ENCODE measurements at places on chromosomes 12 and 14.

DNA sequence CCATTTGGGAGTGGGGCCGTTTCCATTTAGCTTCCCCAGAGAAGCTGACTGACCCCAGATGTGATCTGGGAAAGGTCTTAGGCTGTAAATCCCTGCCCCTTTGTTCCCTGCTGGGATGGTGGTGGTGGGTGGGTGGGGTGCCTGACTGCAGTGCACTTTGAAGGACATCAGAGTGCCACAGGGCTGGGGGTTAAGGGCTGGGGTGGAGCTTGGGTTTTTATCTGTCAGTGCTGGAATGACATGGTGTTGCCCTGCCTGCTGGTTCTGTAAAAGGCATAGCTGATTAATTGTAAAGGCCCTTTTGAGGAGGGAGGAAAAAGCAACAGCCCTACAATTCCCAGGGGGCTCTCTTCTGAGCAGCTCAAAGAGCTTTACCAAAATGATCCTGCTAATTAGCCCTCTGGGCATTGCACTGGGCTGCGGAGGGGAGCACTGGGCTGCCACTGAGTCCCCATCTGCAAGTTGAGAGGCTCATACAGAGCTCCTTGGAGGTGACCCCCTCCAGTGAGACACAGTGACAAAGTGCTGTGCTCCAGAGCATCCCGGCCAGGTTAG lies 21.1 kb downstream of the PLEKHG3 start:
- no peak for DNase-seq

DNA sequence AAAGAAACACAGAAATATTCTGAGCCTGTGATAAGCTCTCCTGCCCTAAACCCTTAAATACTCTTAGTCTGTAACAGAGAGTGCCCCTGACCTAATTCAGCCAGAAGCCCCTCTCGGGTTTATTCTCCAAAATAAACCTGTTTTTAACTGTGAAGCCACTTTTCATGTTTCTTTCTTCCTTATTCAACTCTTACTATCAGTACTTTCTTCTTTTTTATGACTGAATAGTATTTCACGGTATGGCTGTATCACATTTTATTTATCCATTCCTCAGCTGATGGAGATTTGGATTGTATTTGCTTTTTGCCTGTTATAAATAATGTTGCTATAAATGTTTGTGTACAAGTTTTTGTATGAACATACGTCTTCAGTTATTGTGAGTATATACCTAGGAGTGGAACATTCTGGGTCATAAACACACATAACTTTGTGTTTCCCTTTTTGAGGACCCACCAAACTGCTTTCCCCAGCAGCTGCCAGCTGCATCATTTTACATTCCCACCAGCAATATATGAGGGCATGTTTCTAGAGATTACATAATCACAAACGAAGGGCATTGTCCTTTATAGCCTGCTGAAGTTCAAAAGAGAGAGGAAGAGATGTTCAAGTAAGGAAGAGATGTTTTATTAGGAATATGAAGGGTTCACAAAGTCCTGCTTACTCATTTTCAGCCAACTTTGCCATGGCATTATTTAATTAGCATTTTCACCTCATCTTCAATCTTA lies 199.4 kb upstream of the NUDT4 start:
- no peak for DNase-seq

- DNase-seq = peak; percentile 72
Observed at GRCh38 chr14:104224506-104225277, 86.3 kb downstream of the KIF26A start.

DNA sequence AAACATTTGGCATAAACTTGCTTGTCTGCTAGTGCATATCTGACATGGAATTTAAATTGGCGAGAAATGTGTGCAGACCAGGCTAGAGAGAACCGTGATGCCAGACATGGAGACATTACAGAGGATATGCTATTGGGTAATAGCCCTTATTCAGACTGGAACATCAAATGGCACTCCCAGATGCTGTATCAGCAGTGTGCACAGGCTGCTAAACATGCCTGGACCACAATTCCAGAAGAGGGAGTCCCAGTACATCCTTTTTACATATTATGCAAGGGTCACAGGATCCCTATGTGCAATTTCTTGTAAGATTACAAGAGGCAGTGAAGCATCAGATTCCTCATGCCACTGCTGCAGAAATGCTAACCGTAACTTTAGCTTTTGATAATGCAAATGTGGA lies 354.5 kb upstream of the FOXG1 start:
- DNase-seq = no peak

- peak; percentile 14 for DNase-seq
Observed at GRCh38 chr14:32985866-32986265, 47.2 kb downstream of the NPAS3 start.

DNA sequence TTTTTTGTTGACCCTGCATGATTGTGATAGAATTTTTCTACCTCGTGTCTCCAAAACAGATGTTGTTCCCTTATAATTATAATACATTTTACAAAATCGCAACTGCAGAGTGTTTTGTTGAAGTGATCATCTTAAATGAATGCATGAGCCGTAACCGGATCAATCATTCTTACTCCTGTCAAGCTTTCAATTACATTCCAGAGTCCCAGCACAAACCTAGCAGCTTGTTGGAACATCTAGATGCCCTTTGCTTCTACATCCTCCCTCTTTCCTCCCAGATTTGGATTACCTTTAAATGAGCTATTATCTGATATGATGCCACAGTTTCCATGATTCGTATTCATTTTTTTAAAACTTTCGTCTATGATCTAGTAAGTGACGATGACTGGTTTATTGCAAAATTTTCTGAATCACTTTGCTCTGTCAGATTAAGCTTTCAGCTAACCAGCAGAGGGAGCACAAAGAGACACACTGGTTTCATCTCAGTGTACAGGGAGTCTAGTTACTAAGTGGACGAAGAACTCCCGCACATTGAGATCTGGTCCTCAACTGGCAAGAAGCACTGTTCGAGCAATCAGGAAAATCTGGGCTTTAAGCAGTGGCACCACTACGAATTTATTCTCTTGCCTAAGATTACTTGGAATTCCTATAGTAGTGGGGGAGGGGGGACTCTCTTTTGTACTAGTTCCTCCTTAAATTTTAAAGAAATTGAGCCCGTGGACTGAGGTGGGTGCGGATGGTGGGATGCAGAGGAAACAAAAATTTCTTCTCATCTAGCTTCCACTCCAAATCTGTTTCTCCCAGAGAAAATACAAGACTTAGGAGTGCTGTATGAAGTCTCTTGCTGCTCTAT lies 40.9 kb downstream of the TSHR start:
- peak; percentile 76 for DNase-seq

- peak; percentile 48 for DNase-seq
Observed at GRCh38 chr14:38290601-38291188, 34.8 kb upstream of the CLEC14A start.

- no peak for DNase-seq
Observed at GRCh38 chr12:123034865-123035264, 54.4 kb downstream of the ARL6IP4 start.

GRCh38 chr12:131644481-131644880 lies 66.4 kb upstream of the SFSWAP start:
- DNase-seq = no peak

DNA sequence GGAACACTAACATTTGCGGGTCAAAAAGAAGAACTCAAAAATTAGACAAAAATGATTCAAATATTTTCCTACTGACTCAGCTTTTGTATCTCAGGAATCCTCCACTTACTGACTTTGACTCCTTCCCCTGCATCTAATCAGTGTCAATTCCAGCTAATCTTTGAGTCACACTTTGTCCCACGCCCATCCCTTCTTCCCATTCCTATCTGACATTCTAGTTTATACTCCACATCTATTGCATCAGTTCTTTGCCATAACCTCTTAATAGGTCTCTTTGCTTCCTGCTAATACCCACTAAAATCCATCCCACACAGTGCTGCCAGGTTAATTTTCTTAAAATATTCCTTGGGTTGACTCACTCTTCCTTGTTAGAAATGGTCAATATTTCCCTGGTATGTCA lies 19.1 kb downstream of the BBS10 start:
- no peak for DNase-seq

DNA sequence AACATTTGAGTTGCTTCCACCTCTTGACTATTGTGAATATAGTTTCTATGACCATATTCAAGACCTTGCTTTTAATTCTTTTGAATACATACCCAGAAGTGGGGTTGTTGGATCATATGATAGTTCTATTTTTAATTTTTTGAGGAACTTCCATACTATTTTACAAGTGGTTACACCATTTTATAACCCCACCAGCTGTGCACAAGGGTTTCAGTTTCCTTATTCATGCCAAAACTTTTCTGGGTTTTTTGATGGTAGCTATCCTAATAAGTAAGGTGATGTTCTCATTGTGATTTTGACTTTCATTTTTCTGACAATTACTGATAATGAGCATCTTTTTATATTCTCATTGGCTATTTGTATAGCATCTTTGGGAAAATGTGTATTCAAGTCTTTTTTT lies 109.4 kb upstream of the GARIN2 start:
- no peak for DNase-seq

DNA sequence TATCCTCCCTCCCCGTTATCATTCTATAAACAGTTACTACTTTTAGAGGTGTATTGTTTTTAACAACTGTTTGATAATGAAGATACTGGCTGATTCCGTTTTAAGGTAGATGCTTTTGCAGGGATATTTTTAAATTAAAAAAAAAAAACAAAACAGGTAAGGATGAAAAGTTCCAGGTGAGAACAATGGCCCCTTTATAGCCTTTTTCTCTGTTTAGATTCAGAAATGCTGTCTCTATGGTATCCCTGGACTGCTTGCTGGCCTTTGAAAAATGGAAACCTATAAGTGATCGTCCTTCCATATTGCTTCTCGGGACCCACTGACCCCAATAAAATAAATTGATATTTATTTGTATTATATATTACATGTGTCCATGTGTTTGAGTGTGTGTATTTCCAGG lies 23.2 kb upstream of the ANO6 start:
- no peak for DNase-seq

- no peak for DNase-seq
Observed at GRCh38 chr12:88111074-88111652, 30.7 kb downstream of the CEP290 start.

GRCh38 chr12:63977441-63977840 lies 132.9 kb downstream of the SRGAP1 start:
- no peak for DNase-seq

- DNase-seq = peak; percentile 46
Observed at GRCh38 chr14:23186913-23187654, 3.6 kb upstream of the SLC7A8 start.
